Stimulated activated CD8-positive, alpha-beta memory T cell treated with anti-CD3 and anti-CD28 coated beads, Interleukin-4, amount 100 ng/mL, for 4 hours (primary cell): ENCODE measurements at places on chromosomes 6 and 20.

DNA sequence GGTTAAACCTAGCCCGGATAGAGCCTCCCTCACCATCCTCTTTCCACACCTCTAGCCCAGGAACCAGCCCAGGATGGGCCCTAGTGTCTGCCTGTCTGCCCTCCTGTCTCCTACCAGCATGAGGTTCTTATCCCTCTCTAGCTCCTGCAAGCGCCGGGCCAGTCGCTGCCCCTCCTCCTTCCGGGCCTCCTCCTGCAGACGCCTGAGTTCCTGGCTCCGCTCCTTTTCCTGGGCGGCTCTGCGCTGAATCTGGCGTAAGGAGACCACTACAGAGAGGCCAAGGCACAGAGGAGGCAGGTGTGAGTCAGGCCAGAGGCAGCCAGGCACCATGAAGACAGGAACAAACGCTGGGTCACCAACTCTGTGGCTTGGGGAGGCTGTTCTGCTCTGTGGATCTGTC is 4.3 kb upstream of the PSORS1C2 start:
- DNase-seq, result no peak

DNA sequence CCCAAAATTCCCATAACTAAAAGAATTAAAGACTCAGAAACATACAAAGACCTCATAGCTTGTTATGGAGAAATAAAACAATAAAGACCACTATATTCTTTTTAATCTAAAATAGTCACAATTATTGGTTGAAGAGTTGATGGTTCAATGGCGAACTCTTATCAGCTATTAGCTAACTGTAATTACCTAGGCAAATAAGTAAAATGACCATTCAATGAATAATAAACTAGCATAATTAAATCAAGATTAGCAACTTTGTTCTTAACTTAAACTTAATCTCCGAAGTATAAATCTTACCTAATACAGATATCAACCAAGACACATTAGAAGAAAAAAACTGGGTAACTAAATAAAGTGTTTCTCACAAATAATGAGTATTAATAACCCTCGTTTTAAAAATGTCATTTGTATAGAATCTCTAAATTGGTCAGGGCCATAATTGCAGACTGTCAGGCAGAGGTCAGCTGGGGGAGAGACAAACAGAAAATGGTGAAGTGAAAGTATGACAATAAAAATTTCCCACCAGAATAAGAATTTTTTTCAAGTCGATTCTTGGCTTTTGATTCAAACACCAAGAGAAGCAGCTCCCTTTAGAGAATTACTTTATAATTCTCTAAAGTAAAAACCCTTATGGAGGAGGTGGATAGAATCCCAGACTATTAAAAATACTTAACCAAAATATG is 1.7 kb downstream of the FKBP5 start:
- DNase-seq, result no peak

- DNase-seq, result no peak
These were observed 499.0 kb upstream of the MARCKS start for GRCh38 chr6:113358063-113358583.

GRCh38 chr6:150202934-150203333 is 60.1 kb downstream of the PPP1R14C start:
- no peak for DNase-seq

DNA sequence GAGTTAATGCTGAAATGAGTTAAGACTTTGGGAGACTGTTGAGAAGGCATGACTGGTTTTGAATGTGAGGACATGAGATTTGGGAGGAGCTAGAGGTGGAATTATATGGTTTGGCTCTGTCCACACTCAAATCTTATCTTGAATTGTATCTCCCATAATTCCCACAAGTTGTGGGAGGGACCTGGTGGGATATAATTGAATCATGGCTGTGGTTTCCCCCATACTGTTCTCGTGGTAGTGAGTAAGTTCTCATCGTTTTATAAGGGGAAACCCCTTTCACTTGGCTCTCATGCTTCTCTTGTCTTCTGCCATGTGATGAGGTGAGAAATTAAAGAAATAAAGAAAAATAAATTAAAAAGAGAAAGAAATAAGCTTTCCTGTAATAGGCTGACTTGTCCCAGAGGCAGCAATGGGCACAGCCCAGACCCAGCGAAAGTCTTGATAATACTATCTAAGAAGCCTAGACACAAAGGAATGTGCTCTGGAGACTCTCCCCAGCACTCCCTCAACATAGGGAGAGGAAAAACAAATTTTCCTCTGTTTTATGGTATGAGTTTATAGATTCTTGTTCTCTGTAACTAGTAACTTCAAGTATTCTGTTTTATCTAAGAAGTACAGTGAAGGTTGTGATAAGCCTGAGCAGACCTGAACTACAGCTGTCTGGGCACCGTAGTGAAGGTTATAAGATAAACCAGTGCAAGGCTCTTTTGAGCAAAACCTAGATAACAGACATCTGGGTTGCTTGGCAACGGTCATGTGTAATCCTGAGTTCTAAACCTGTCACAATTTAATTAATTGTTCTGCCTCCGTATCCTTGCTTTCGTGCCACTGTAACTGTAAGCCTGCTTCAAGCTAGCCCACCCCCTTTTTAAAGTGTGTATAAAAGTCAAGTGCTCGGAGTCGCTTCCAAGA is 88.9 kb upstream of the ECI2 start:
- DNase-seq, result no peak

- no peak for DNase-seq
These were observed 54.0 kb downstream of the IL20RA start for GRCh38 chr6:136990754-136991153.

- DNase-seq, result no peak
These were observed 708 bp downstream of the NRN1 start for GRCh38 chr6:6006006-6006427.

DNA sequence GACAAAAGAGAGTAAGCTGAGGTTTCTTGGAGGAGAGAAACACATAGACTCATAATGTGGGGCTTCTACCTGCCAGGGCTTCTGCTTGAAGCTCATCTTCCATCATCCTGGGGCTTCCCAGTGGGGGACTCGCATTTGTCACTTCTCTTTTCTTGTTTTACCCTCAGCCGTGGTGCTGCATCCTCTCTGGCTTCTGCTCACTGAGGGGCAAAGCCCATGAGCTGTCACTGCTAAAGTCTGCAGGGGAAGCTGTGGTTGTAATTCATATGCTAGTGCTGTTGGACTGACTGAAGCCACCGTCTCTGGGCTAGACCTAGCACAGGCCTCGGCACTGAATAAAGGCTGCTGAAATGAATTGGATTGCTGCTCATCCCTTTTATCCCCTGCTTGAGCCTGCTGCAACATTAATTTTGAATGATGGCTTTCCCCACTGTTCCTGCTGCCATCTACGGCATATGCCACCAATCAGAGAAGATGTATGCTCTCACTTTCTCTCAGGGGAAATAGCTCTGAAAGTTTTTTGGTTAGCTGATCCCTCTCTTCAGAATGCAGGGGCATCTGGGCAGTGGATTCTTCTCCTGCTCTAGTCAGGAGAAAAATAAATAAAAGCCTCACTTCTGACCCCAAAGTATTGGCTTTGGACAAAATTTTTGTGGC is 568.4 kb upstream of the MAP3K7 start:
- DNase-seq, result no peak

- DNase-seq, result no peak
These were observed 69.1 kb downstream of the FOXA2 start for GRCh38 chr20:22515264-22515663.
